ENCODE measurements at places on chromosomes 2 and 18.
A peak's percentile ranks its signal among the peaks of the same experiment; 100 is the strongest.

DNA sequence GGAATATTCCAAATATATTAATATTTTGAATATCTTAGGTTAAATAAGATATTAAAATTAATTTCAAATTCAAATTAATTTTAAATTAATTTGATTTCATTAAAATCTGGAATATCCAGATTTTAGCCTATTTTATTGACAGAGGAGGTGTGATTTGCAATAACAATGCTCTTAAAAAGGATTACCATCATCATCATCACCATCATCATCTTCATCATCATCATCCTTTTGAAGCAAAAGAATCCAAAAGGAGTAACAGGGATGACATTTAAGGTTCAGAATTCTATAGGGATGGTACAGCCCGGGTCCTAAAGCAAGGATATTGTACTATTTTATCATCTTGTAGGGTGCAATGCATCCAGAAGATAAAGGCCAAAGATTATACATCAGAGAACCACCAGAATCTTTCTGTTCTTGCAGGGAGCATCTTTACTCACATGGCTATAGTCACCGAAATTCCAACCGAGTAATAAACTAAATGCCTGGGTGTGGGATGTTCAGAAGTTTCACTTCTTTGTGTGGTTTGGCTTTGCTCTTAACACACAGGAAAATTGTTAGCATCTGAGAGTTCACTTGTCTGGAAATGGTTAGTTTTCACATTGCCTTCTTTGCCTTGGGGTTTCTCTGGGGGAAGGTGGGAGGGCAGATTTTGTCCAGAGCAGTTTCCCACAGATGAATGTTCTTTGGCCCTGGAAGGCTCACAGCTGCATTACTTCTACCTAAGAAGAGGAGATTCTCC is 99.1 kb upstream of the ITGA6 start:
- peak; percentile 41 for DNase-seq

- DNase-seq, result no peak
Observed at GRCh38 chr2:98012561-98012991, 16.8 kb upstream of the TMEM131 start.

DNA sequence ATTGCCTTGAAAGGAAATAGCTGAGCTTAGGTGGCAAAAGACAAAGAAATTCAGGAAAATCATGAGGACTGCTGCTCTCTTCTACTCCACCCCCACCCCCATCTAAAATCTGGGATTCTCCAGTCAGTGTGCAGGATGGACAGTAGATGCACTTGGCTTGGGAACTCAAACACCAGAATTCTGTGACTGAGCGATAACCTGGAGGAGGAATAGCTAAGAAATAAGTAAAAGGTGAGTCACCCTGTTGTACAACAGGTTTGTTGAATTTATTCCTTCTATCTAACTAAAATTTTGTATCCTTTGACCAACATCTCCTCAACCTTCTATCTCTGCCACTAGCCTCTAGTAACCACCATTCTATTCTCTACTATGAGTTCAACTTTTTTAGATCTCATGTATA is 1029.9 kb upstream of the ACVR2A start:
- DNase-seq, result no peak

DNA sequence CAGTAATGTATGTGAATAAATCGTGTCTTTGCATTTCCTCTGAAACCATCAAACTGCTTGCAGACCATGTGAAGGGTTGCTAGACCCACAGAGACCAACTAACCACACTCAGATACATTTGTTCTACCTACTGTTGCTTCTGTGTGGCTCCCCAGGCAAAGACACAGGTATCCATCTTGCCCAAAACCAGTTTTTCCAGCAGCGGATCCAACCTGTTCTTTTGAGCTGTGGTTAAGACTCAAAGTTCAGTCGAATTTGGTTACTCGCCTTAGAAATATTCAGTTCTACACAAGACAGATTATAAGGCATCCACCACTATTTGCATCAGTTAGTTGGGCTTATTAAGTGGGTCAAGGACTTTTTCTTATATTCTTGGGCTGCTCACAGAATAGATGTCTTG is 276.2 kb upstream of the EPHA4 start:
- no peak for DNase-seq

GRCh38 chr18:71994273-71994672 is 549.9 kb downstream of the CBLN2 start:
- no peak for DNase-seq

DNA sequence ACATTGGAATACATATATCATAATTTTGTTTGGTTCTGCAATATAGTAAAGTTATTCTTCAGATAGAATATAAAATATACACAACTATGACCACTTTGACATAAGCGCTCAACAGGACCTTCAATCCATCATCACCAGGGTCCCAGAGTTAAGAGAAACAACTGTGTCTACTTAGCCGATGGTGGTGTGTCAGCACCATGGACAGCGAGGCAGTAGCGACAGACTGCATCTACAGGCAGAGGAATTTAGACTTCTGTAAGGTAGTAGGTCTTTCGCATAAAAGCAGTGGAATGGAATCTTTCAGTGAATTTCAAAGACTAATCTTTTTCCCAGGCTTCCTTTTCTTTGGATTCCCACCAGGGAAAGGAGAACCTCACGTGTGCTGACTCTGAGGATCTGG is 20.5 kb upstream of the LRPPRC start:
- DNase-seq, result no peak

GRCh38 chr2:144607891-144608521 is 88.1 kb upstream of the ZEB2 start:
- DNase-seq, result peak; percentile 46

GRCh38 chr2:173354582-173355131 is at the start of gene CDCA7:
TSS of gene CDCA7 (plus strand) at chr2:173354872. CDS start at chr2:173354964, 92 bp downstream.
- no peak for DNase-seq

DNA sequence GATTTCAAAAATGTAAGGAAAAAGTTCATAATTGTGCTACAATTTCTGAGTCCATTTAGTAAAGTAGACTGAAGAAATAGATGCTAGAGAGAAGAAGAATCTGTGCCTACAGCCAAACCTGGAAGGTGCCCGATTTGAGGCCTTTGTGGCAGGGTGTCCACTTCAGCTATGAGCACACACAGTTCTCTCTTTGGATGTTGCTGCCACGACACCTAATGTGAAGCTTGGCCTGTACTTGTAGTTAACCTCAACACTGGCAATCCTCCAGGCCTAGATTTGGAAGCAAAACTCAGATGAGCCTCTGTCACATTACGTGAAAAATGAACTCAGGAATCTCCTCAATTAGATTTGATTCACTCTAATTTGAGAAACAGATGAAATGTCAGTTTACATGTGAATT is 90.1 kb upstream of the LRP1B start:
- no peak for DNase-seq

DNA sequence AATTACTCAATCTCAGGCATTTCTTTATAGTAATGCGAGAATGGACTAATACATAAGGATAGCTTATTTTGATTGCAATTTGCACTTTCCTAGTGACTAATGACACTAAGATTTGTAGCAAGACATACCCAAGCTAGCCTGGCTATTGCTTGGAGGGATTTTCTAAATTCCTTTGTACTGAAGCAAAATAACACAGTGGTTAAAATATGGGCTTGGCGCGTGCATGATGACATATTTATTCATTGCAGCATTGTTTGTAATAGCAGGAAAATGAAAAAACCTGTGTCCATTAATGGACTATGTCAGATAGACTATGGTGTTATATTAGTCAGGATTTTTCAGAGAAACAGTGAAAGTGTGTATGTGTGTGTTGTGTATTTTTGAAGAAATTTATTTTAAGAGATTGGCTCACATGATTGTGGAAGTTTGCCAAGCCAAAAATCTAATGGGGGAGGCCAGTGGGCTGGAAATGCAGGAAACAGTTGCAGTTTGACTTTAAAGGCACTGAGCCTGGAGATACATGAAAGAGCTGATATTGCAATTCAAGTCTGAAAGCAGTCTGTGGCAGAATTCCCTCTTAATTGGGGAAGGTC is 16.7 kb upstream of the LAPTM4A start:
- peak; percentile 98 for DNase-seq

- no peak for DNase-seq
Observed at GRCh38 chr2:50952596-50952995, 79.3 kb downstream of the NRXN1 start.

Measured in AG04449 (cell line).